ENCODE measurements at places on chromosomes 4 and X.

DNA sequence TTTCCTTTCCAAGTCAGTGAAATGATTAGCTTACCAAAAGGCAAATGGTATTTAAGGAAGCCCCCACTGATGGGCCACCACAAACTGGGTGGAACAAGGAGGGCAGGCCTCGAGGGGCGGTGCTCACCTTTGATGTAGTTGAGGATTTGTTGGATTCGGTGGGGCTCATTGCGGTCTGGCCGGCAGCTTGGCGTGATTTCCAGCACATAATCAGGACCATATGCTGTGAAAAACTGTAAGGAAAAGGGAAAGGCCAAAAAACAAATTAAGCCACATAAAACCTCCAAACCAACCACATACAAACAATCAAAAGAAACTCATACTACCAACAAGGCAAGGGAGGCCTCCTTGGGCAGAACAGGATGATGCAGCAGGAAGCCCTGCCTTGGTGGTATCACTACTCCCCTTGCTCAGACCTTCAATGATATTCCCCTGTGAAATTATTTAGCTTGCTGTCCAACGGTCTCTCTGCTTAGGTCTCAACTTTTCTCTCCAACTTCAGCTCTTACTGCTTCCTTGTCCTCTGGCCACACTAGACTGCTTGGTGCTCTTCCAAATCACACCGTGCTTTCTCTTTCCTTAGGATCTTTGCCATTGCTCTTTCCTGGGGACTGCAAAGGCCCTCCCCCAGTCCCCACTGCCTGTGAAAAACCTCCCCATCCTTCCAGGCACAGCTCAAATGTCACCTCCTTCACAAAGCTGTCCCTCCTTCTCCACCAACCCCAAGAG, 46.1 kb upstream of the CITED1 start:
- DNase-seq = no peak

- DNase-seq = no peak
Measured at GRCh38 chrX:22116605-22117546, 84.8 kb downstream of the PHEX start.

DNA sequence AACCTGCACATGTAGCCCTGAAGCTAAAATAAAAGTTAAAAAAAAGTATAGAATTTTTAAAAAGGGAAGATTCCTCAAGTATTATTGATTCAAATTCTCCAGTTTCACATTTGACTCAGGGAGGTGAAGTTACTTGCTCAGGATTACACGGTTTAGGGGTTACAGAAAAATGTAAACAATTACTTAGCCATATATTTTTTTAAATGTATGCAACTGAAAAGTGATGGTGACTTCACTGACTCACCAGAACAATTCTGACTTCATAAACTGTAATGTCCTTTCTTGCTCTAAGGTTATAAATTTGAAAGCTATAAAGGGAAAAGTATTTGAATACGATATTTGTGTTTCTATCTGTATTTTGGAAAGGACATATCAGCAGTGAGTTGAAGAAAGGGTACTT, 371.2 kb downstream of the SPRY1 start:
- no peak for DNase-seq

DNA sequence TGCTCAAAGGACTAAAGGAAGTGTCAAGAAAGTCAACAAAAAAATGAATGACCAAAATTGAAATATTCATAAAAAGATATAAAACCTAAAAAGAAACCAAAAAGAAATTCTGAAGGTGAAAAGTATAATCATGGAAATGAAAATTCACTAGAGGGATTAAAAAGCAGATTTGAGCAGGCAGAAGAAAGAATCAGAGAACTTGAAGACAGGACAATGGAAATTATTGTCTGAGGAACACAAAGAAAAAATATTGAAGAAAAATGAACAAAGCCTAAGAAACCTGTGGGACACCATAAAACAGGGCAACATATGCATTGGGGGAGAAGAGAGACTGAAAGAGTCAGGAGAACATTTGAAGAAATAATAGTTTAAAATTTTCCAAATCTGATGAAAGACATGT, 9.9 kb upstream of the SPON2 start:
- no peak for DNase-seq

DNA sequence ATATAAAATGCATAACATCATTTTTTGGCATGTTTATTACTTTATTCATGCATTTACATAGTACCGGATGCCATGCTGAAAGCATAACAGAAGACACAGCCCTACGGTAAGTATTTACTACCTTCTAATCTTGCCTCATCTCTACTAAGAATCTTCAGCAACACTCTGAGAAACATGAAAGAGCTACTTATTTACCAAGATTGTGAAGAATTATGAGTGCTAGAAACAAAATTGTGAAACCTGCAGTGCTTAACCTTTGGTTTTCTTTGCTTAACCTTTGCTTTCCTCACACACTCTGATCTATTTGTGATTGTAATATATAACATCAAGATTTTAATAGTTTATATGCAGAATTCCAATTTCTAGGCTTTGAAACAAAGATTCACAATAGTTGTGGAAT, 7.4 kb downstream of the ANTXR2 start:
- DNase-seq = no peak

GRCh38 chr4:68129793-68130192, at the start of gene TMPRSS11F:
Gene TMPRSS11F (minus strand): TSS chr4:68129869. CDS start chr4:68129820, 49 bp downstream.
- DNase-seq = no peak

GRCh38 chrX:44025555-44025954, 52.4 kb upstream of the NDP start:
- no peak for DNase-seq

DNA sequence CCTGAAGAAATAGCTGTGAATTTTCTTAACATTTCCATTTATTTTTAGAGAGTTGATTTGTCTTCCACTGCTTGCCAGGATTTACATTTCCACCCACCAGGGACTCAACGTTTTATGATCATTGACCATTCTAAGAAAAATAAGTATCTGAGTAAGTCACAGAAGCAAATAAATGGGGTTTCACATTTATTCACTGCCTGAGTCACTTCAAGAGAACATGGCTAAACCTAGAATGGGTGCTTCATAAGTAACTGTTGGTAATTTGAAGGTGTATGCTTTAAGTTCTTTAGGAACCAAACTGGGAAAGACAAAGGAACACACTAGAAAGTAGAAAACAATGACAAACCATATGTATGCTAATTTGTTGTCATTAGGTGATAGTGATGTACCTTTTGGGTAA, 43.2 kb upstream of the GRIA3 start:
- no peak for DNase-seq

GRCh38 chrX:44020693-44021092, 47.5 kb upstream of the NDP start:
- DNase-seq = no peak

GRCh38 chr4:69684804-69685203, 31.8 kb upstream of the UGT2A1 start:
- no peak for DNase-seq

DNA sequence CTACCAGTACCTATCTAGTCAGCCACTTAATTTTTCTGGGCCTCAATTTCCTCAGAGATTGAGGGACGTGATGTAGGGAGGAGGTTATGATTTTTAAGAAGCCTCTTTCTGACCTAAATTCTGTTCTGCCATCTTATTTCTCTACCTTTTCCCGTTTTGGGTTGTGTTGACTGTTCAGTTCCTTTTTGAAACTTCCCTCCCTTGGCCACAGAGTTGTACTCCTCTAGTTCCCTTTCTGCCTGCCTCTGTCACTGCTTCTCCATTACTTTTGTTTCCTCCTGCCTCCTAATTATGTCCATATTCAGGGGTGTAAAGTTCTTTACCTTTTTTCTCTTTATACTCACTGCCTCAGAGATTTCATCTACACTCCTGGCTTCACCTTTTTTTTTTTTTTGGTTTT, 25.4 kb downstream of the CLCN5 start:
- no peak for DNase-seq

DNA sequence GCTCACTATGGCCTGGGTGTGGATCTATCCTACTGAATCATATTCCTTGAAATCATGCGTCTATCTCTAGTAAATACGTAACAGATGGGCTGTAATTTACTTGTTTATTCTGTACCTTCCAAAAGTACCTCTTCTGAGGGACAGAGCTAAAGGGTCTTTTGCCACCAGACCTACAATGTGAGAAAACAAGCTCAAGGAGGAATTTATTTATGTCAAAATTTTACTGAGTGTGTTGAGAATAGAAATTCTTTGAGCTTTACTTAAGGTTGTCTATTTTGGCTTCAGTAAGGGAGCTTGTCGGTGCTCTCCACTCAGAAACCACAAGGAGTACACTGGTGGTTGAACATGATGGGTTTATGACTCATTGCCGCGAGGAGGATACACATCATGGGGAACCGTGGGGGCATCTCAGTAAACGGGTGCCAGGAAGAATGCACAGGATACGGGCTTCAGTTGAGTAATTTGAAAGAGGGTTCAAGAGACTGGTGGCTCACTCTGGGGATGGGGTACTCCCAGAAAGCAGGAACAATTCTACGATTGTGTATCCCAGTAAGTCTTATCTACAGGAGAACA, 3.0 kb downstream of the ANK2 start:
- DNase-seq = no peak

DNA sequence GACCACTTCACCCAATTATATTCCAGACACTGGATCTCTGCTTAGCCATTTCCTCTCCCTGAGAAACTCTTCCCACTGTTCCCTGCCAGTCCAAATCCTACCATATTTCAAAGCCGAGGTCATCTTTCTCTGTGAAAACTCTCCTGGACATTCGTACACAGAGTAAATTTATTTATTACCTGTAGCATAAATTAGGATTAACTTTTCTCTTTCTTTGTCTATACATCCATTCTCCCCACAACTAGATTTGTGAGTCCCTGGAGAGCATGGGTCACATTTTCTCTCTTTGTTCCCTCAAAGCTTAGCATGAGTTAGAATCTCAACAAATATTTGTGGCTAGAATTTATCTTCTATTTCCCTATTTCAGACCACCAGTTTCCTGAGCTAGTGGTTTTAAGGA, 27.8 kb upstream of the SMIM10 start:
- no peak for DNase-seq

DNA sequence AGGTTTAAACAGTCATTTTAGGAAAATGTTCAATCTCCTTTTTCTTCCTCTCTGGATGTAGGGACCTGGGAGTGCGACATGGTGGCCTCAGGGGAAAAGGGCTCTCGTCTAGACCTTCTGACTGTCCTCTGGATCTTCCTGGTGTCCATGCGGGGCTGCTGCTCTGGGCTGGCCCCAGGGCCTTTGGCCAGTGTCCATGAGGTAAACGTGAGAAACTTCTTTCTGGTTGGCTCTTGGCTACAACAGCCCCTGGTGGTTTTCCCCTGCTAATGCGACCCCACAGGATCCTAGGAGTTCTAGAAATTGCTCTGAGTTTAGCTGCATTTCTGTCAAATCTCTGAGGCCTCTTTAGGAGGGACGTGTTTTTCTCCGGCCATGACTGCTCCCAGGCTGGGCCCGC, 85.7 kb downstream of the MFAP3L start:
- DNase-seq = no peak

DNA sequence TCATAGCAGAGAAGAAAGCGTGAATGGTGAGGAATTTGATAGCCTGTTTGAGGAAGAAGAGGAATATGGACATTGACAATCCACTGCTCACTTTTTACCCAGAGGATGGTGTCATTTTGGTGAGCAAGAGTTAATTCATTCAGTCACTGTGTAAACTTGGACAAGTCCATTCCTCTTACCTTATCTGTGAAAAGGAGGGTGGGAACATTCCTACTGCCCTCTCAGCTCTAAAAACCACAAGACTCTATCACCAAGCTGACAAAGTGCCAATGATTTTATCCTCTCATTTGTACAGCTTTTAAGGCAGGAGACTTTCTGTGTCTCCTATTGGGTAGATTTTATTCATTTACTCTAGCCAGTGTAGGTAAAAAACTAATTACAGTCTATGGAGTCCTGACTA, 103.8 kb downstream of the LUZP4 start:
- no peak for DNase-seq

GRCh38 chr4:70772929-70773555, 51.3 kb downstream of the RUFY3 start:
- DNase-seq = no peak

GRCh38 chr4:181946902-181947301, 296.3 kb upstream of the TENM3 start:
- no peak for DNase-seq

DNA sequence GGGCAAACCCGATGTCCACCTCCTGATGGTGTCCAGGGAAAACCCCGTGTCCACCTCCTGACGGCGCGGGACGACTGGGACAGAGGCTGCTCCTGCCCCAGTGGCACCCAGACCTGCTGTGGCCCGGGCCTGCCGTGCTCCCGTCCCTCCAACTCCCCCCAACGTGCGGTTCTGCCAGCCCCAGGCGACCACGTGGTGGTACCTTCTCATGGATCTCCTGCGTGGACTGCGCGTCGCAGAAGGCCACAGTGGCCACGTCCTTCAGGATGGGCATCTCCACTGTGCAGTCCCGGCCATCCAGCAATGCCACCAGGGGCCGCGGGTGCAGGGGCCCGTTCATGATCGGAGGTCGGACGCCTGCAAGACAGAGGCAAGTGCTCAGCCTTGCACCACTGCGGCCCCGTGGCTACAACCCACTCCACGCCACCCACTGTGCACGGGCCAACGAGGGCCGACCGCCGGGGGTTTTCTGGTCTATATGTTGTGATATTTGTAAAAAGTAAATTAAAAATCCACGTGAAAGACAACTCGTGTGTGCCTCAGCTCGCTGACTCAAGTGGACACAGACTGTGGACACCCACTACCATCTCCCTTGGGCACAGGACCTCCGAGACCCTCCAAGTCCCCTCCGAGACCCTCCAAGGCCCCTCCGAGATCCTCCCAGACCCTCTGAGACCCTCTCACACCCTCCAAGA, 10.8 kb downstream of the CTBP1 start:
- no peak for DNase-seq

GRCh38 chr4:152464030-152464823, 71.7 kb downstream of the FBXW7 start:
- DNase-seq = no peak

DNA sequence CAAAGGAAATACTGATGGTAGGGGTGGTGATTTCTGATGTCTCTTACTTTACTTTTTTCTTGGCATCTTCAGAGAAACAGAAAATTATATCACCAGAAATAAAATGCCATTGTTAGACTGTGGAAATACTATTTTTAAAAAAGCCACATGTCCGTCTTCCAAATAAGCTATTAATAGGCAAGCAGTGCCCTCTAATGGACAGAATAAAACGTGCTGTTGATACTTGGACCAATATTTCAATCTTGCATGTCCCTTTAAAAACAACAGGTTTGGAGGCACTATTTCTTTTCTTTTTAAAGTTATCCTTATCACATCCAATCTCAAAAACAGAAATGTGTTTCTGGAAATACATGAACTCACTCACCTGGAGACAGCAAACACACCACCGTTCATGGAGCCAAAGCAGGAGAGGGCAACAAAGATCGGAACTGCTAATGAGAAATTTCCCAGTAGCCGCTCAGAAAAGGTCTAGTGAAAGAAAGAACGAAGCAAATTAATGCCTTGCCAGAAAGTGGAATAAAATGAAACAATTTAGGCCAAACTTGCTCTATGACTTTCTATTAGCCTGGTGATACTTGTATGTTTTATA, 59.2 kb downstream of the SLC7A11 start:
- no peak for DNase-seq

GRCh38 chrX:71111141-71111843, at the start of gene IL2RG:
Gene IL2RG (minus strand): TSS chrX:71111577. CDS start chrX:71111539, 38 bp downstream.
- DNase-seq = peak; percentile 54

All from stimulated activated CD8-positive, alpha-beta memory T cell treated with anti-CD3 and anti-CD28 coated beads, Interleukin-4, amount 100 ng/mL, for 4 hours (primary cell).